ENCODE measurements at places on chromosomes 2 and 18. TPM values are rescaled to one million over a fixed set of nuclear protein-coding genes. Genes with fewer than 3 reads are reported as not detected.

CHRNA1 gene
- total RNA-seq, result not detected

CCDC93 gene
- total RNA-seq, result 30.9 TPM

VAMP8 gene
- 0.12 TPM for total RNA-seq

SLC23A3 gene
- total RNA-seq, result 2.5 TPM

GLI2 gene
- 5.1 TPM for total RNA-seq

PSMA8 gene
- total RNA-seq, result not detected

RTN4 gene
- total RNA-seq, result 386 TPM

CIDEA gene
- total RNA-seq, result 12.1 TPM

PRKAG3 gene
- not detected for total RNA-seq

ALPP gene
- not detected for total RNA-seq

WDR54 gene
- 51.6 TPM for total RNA-seq

MAP3K19 gene
- total RNA-seq, result not detected

LINC00305 gene
- total RNA-seq, result not detected

ANKRD29 gene
- total RNA-seq, result 2.3 TPM

TACR1 gene
- total RNA-seq, result 0.22 TPM

REG3A gene
- not detected for total RNA-seq

SLC14A1 gene
- 13.3 TPM for total RNA-seq

HJURP gene
- 46.5 TPM for total RNA-seq

CYP27A1 gene
- 25.1 TPM for total RNA-seq

NCKAP5 gene
- total RNA-seq, result 1.6 TPM

SGO2 gene
- 27.8 TPM for total RNA-seq

CENPA gene
- 7.7 TPM for total RNA-seq

CEBPZOS gene
- total RNA-seq, result 15.6 TPM

SKOR2 gene
- not detected for total RNA-seq

SNTG2 gene
- 0.11 TPM for total RNA-seq

RAD51AP2 gene
- total RNA-seq, result not detected

COLEC11 gene
- total RNA-seq, result not detected

MAPK4 gene
- total RNA-seq, result not detected

GPR55 gene
- total RNA-seq, result not detected

GREB1L gene
- total RNA-seq, result 5.0 TPM

COPS8 gene
- total RNA-seq, result 89.7 TPM

DYNAP gene
- total RNA-seq, result not detected

ADRA2B gene
- total RNA-seq, result not detected

ANKRD44 gene
- 34.2 TPM for total RNA-seq

GPC1 gene
- 70.9 TPM for total RNA-seq

SCTR gene
- total RNA-seq, result not detected

PPP1R1C gene
- 2.2 TPM for total RNA-seq

CAPN14 gene
- total RNA-seq, result 0.12 TPM

USP34 gene
- total RNA-seq, result 135 TPM
